ENCODE measurements at places on chromosomes 4 and X. TPM values are rescaled to one million over a fixed set of nuclear protein-coding genes. Genes with fewer than 3 reads are reported as not detected.

- DNase-seq = peak; percentile 33
Measured at GRCh38 chr4:38669208-38669607, 5.2 kb downstream of the KLF3 start.

- peak; percentile 20 for DNase-seq
Measured at GRCh38 chr4:78774417-78774816, 1.7 kb upstream of the BMP2K start.

GRCh38 chr4:702618-703048 is 3.0 kb upstream of the PCGF3 start:
- peak; percentile 90 for DNase-seq

DNA sequence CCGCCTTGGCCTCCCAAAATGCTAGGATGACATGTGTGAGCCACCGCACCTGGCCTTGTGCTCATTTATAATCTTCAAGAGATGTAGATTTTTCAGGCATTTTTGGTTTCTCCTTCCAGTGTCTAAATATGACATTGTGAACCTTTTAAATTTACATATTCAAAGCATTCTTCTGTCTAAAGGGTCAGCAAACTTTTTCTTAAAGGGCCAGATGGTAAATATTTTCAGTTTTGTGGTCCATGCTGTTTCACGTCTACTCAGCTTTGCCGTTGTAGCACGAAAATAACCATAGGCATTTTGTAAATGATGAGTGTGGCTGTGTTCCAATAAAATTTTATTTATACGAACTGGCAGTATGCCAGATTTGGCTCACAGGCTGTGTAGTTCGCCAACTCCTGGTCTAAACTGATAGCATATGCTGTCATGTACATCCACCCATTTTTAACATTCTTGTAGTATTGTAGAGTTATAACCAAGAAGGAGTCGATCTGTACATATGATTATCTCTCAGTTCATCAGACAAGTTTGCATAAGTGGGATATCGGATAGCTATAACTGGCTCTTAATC is 12.7 kb upstream of the GCNA start:
- no peak for DNase-seq

GRCh38 chr4:76210452-76210851 is 3.2 kb downstream of the SCARB2 start:
- no peak for DNase-seq

DNA sequence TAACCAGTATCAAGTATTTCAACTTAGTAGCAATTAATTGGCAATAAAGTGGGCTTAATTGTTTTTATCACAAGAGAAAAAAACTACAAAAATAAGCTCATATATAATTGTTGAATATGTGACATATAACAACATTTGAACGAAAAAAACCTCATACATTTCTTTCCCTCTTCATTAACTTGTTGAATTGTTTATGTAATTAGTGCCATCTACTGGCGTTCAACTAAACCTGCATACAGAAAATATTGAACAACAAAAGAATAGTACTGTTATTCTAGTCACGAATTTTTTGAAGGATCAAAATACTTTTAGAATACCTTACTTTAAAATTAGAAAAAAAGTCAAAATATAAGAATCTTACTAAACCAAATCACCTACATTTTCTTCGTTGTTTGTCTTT is 586.5 kb upstream of the FTHL17 start:
- DNase-seq = peak; percentile 35

DNA sequence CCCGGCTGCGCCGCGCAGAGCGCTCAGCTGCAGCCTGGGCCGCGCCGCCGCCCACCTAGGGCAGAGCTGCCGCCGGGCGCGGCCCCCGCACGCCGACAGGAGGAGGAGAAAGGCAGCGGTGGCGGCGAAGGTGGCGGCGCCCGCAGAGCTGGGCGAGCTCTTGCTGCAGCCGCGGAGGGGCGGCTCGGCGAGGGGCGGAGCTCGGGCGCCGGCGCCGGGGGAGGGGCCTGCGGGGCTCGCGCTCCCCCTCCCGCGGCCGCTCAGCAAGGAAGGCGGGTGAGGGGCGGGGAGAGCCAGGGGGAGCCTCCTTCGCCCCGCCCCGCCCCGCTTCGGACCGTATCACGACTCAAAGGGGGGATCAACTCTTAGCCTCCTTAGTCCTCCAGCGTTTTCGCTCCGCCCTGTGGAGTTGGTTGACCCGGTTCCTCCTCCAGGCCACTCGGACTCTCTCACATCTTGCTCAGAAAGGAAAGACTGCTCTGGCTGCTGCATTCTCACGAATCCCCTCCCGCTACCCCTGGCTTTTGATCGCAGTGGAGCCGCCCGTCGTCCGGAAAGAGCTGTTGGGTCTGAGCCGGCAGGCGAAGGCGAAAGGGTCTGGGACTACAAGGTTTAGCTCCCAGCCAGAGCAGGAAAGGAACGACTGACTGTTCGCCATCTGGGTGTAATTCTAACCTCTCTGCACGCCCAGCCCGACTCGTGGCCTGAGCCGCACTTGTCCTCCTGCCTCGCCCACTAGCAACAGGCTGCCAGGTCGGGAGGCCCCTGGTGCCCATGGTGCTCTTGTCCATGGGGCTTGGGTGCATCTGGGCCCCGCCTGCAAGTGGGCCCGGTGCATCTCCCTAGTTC is at the start of gene ATP8A1:
ATP8A1 (minus strand) TSS at position 162 of the 849 bp plus-strand sequence. CDS start 232 bp downstream, outside the sequence.
- DNase-seq = peak; percentile 95

- no peak for DNase-seq
Measured at GRCh38 chr4:52853351-52853750, 8.8 kb upstream of the RASL11B start.

DNA sequence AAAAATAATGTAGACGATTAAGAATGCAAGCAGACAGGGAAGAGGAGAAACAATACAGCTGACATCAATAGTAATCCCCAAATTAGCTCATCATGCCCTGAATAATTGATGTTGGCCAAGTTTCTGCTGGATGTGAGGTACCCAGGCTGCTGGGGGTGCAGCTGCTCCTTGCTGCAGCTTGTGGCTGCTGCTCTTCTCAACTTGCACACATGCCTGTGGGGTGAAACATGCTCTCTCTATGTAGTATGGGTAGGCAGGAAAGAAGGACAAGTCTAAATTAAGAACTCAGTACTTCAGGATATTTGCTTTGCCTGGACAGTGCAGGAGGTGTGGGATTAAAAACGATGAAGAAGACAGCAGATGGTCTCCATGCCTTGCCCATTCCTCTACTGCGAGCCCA is 16.7 kb downstream of the EDA2R start:
- no peak for DNase-seq

The NUDT10 gene
- 2.3 TPM for total RNA-seq

The PAGE2 gene
- not detected for total RNA-seq

The VCX3A gene
- not detected for total RNA-seq

Data from stomach (tissue), 19 donors.